Activated naive CD8-positive, alpha-beta T cell treated with anti-CD3 and anti-CD28 coated beads, Interleukin-2, amount 50 U/mL, for 16 hours (primary cell): ENCODE measurements at places on chromosomes 1 and 21.

- DNase-seq = no peak
Measured at GRCh38 chr1:7171574-7171973, 386.3 kb downstream of the CAMTA1 start.

GRCh38 chr1:67200755-67201154 is 34.5 kb downstream of the IL23R start:
- DNase-seq = no peak

DNA sequence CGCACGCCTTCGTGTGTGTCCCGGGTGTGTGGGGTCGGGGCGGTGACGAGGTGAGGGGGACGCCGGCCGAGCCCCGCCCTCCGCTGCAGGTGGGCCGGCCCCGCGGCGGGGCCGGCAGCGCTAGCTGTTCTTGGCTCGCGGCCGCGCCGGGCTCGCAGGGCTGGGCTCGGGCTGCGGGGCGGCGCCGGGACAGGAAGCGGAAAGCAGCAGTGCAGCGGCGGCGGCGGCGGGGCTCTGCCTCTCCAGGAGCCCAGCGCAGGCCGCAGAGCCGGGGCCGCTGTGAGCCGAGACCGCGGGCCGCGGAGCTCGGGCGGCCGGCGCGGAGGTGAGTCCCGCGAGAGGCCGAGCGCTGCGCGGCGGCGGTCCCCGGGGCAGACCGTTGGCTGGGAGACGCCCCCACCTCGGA is at the start of gene VANGL1:
Gene VANGL1, plus strand, starts transcription at position 209 of the 406 bp plus-strand sequence. CDS start 9,444 bp downstream, outside the sequence.
- DNase-seq = no peak

DNA sequence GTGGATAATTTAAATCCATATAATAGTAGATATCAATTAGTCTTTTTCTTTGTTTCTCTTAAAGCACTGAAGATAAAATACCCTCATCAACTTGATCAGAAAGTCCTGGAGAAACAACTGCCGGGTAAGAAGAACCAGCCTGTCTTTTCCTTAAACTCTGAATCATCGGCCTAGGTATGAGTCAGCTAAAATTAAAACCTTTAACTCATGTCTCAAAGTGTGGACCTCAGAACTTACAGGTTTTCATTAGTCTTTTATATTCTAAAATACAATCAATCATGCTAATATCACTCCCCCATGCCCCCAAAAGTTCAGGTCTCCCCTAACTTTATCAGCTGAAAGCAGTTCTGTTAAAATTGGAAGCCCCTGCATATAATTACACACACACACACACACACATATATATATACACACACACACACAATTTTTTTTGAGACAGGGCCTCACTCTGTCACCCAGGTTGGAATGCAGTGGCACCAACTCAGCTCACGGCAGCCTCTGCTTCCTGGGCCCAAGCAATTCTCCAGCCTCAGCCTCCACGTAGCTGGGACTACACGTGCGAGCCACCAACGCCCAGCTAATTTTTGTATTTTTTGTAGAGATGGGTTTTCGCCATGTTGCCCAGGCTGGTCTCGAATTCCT is 61.3 kb downstream of the B3GALNT2 start:
- no peak for DNase-seq

DNA sequence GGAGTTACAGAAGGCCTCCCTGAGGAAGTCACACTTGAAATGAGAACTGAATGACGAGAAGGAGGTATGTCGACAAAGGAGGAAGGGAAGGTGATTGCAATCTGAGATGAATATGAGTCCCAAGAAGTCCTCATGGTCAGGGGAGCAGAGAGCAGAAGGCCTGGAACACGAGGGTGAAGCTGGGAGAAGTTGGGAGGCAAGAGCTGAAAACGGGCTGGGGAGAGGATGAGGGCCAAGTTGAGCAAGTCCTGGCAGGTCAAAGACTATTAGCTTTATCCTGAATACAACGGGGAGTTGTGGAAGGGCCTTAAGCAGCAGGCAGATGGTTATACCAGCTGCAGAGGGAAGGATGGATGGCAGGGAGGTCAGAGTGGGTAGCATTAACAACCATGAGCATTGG is 89.5 kb downstream of the KCNJ15 start:
- no peak for DNase-seq

- DNase-seq = no peak
Measured at GRCh38 chr1:223621312-223621734, 44.2 kb downstream of the CAPN8 start.

DNA sequence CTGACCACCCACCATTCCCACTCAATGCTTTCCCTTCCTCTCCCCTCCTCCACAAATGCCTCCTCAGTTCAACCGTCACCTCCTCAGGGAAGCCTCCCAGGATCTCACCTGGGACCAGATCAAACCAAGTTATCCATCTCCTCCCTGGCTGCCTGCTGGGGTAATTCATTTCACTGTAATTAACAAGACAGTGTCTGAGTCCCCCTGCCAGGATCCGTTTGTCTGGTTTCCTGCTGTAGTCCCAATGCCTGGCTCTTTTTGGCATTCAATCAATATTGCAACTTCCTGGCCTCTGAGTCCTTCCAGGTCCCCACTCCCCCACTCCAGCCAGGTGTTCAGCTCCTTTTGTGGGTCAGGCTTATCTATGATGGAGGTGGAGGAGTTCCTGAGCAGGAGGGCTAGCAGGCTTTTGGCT is 687.7 kb downstream of the PTPRU start:
- no peak for DNase-seq

DNA sequence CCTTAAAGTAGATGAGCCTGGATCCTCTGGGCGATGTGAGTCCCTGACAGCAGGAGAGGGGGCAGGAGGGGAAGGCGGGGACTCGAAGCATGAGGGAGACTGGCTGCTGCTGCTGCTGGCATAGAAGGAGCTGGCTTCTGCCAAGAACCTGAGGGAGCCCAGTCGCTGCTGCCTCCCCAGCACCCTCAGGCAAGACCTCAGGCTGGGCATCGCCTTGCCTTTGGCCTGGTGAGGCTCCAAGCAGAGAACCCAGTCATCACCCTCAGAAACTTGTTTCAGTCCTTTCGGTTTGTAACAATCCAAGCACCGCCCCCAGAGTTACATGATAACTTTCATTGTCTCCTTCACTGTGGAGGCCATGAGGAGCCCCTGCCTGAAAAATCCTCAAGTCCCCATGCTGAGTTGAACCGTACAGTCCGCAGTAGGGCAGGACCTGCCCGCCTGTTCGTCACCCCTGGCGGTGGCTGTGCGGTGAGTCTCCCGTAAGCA is 38.8 kb downstream of the POFUT2 start:
- DNase-seq = no peak

DNA sequence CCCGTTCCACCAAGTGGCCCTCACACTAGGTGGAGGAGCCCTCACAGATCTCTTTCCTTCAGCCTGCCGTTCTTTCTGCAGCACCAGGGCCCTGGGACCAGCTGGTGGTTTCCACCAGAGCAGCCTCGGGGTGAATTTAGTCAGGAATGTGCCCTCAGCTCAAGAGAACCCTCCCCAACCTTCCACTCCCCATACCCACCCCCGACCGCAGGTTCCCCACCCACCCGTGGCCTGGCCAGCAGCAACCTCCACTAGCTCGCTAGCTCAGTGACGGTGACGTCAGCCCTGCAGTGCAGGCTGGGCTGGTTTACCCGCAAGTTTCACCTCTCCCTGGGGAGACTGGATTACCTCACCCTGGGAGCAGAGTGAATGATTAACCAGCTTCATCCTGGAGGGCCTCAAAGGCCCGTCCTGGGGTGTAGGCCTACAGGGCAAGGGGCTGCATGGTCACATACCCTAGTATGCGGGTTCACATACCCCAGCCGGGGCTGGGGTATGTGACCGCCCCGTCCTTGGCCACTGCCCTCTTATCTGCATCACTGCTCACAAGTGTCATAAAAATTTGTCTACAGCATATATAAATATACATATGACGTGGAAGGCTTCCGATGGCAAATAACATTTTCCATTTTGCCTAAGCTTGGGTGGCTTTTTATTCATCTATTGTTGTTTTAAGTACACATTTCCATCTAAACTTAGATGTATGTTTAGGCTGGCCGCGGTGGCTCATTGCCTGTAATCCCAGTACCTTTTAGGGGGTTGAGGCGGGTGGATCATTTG is 24.5 kb downstream of the ELF3 start:
- DNase-seq = no peak

- no peak for DNase-seq
Measured at GRCh38 chr1:162674034-162674608, 41.9 kb downstream of the DDR2 start.

DNA sequence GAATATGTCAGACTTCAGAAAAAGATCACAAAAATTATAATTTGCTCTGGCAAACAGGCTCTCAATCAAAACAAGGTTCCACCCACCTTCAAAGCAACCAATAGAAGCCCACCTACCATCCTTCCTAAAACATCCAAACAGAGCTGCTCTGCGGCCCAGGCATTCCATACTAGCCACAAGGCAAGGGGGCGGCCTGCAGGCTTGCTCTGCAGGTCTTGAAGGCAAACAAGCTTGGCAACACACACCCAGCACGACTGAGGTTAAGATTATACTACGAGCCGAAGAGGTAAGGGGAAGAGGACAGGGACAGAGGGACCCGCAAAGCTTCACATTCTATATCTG is 207.3 kb downstream of the SLC45A1 start:
- no peak for DNase-seq

GRCh38 chr1:4397196-4397595 is 257.2 kb upstream of the AJAP1 start:
- DNase-seq = no peak

DNA sequence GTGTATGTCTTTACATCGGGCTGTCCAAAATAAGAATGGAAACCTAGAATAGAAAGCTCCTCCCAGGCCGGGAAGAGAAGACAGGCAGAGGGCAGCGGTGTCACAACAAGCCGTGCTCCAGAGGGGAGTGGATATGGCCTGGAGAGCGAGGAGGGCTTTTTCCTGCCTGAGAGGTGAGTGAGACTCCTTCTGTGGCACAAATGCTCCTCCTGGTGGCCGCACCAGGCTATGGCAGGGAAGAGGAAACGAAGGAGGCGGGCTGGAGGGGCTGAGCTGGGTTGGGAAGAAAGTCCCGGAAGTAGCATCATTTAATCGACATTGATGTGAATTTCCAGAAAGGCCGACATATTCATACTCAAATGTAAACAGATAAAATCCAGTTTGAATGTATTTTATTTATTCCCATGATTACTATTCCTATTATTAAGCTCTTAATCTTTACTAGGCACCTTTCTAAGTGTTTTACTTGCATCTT is 54.7 kb downstream of the MEF2D start:
- peak; percentile 59 for DNase-seq

DNA sequence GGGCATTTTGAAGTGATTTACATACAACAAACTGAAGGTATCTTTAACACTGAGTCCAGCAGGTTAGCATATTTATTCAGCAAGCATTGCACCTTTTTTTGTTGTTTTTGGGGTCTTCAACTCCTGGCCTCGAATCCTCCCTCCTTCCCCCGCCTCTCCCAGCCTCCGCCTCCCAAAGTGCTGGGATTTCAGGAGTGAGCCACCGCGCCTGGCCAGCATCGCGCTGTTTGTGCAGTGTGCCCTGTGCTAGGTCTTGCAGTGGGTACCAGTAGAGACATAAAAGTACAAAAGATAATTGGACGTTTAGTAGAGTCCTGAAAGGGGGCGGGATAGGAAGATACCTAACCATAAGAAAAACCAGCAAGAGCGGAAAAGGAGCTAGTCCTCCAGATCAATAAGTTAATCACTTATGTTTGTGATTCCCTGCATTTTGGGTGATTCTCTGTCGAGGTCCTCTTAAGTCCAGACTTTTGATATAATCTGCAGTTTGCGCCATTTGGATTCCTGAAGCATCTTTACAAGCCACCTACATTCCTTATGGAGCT is 111.8 kb downstream of the OSBPL9 start:
- no peak for DNase-seq

GRCh38 chr1:112070677-112071076 is 81.2 kb upstream of the KCND3 start:
- DNase-seq = no peak

DNA sequence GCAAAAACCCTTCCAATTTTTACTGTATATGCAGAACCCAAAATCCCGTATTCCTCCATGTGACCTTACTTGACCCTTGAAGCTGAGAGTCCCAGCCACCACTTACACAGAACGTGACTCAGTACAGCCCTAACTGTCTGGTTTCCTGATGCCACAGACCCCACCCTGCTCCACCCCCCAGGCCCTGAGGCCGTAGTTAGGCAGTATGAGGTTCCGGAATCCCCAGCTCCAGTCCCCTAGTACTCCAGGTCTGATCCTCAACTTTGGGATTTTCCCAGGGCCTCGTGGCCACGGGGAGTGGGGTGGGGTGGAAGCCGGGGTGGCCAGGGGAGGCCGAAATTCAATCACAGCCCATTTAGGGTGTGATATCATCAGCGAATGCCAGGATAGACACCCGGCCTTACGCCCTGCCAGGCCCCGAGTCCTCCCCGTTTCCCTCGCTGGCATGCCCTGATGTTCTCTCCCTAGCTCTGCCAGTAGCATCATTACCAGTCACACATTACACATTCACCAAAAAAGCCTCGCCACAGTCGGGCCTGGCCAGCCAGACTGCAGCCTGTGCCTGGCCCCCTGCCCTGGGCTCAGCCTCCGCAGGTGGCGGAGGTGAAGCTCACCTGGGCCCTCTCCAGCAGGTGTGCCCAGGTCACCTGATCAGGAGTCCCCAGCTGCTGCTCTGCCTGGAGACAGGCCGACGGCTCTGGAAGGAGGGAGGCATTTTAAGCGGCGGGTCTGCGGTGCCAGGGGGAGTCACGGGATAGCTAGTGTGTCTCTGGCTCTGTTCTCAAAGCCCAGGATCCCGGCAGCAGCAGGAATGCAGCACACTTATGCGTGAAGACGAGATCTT is 70.8 kb downstream of the SCCPDH start:
- no peak for DNase-seq

GRCh38 chr1:59688976-59689375 is 125.8 kb upstream of the HOOK1 start:
- no peak for DNase-seq

DNA sequence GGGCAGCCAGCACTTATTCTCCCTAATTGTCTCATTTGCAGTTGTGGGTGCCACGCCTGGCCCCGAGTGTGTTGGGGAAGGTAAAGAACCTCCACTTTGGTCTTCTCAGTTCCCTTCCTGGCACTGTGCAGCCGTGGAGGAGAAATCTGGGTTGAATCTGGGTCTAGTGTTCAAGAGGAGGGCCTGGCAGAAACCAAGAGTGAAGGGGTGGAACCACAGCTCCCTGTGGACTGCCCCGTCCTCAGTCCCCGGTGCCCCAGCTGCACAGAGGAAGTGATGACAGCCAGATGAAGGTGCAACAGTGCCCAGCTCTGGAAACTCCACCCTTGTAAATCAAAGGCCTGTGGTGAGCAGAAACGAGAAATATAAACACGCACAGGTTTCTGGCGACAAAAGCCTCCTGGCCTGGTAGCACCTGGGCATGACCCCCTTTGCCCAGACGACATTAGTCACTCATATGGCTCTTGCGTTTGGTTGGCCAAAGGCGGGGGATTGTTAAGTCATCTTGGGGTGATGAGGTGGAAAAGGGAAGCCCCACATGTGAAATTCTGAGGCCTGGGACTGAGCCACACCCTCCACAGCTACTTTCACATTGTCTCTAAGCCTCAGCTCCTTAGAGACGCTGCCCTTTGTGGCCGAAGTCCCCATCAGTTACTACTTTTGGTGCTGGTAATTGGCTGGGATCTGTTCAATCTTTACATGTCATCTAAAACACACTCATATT is 4.2 kb upstream of the ECE1 start:
- peak; percentile 65 for DNase-seq
